ENCODE measurements at places on chromosomes 2 and 18.

- DNase-seq, result no peak
Measured at GRCh38 chr2:113981404-113982134, 91.7 kb downstream of the ACTR3 start.

GRCh38 chr2:212328136-212328535, 210.5 kb downstream of the ERBB4 start:
- no peak for DNase-seq

- DNase-seq, result no peak
Measured at GRCh38 chr2:225097035-225097434, 54.8 kb upstream of the DOCK10 start.

DNA sequence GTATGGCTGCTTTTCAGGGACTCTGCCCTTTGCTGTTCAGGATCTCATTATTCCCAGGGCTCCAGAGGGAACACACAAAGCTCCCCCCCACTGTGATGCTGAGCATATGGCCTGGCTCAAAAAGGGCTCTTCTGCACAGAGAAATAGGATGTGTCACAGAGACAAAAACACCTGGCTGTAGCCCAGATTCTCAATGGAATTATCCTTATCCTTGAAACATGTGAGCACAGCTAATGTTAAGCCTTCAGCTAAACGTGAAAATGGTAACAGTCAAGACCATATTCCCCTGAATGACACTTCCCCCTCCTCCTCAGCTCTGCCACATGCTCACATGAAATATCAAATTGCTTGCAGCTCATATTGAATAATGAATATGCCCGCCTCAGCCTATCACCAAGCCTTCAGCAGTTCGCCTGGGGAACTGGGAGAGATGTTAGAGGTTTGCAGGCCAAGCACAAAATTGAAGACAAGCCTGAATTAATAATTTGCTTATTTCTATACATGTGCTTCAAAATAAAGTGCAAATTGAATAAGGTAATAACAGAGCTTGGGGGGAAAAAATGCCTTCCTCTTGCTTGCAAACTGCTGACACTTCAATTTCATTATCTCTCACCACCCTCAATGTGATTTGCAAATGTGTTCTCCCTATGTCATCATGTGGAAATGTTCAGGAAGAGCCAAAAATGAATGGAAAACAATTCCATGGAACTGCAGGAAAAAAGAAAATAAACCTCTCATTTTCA, 181.0 kb upstream of the HNRNPA3 start:
- no peak for DNase-seq

DNA sequence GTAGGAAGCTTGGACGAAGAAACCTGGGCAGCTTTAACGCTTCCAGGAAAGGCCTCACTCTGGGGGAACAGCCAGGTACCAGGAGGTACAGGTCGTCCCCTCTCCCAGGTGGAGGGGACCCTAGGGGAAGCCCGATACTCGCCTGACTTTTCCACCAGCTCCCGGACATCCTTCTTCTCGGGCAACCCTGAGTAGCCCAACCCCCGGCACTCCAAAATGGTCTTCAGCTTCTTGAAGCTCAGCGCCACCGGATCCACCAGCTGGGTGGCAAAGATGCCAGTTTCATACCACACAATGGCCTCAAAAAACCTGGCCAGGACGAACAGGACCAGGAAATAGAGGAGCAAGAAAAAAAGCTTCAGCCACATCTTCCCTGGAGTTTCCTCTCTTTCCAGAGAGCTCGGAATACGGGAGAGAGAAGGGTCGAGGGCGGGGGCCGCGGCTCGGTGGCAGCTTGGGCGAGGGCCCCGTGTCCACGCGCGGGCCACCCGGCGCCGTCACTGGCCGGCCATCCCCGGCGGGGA, 1.1 kb downstream of the RNF103 start:
- no peak for DNase-seq

DNA sequence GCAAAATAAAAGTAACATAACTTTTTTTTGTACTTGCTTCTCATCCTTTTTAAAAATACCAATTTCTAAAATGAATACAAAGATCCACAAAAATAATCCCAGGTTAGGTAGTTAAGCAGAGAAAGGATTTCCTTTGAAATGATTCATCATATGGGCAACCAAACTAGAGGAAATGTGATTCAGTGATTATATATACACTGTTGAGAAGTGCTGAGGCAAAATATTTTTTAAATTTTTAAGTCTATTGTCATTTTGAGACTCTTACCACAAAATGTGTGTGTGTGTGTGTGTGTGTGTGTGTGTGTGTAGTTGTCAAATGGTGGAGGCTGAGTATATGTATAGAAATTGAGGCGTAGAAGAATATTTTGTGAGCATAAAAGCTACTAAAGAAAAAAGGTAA, 1075.3 kb downstream of the LRP1B start:
- no peak for DNase-seq

DNA sequence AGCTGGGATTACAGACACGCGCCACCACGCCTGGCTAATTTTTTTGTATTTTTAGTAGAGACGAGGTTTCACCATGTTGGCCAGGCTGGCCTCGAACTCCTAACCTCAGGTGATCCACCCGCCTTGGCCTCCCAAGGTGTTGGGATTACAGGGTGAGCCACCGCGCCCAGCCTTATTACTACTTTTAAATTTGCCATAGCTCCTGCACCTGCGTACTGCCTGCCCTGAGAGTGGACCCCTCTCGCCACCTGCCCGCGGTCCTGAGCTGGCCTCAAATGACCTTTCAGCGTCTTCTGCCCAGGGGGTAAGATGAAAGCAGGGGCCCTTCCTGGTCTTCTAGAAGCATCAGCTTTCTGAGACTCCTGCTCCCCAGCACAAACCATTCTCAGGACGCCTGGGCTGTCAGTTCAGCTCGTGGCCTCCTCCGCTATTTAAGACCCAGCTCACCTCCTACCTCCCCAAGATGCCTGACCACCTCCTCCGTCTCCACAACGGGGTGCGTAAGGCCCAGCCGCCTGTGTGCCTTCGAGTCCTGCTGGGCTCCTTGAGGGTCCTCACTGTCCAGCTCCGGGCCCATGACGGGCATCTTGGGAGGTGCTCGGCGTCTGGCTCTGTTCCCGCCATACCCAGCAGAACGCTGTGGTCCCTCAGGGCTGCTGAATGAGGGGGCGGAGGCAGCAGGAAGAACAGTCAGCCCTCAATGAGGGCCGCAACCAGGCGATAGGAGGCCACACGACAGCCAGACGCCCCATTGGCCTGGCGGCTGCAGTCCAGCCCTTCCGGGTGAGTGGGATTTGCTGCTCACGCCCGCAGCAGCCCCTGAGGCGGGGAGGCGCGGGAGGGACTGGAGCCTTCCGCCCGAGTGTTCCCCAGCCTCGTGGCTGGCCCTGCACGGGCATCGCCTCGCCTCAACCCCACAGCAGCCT, 266.6 kb downstream of the TFCP2L1 start:
- DNase-seq, result no peak

- no peak for DNase-seq
Measured at GRCh38 chr2:140891614-140892212, 1239.1 kb downstream of the LRP1B start.

- DNase-seq, result no peak
Measured at GRCh38 chr2:224157655-224158054, 118.6 kb upstream of the SERPINE2 start.

GRCh38 chr2:110149330-110150220, 34.0 kb upstream of the MALL start:
- DNase-seq, result peak; percentile 85

- no peak for DNase-seq
Measured at GRCh38 chr2:168460571-168460970, 4.5 kb downstream of the CERS6 start.

All from HCT116 (cell line).